ENCODE measurements at places on chromosomes 5 and 9.
A peak's percentile ranks its signal among the peaks of the same experiment; 100 is the strongest.

- no peak for DNase-seq
These were observed 22.0 kb upstream of the SPINK1 start for GRCh38 chr5:147853372-147853987.

DNA sequence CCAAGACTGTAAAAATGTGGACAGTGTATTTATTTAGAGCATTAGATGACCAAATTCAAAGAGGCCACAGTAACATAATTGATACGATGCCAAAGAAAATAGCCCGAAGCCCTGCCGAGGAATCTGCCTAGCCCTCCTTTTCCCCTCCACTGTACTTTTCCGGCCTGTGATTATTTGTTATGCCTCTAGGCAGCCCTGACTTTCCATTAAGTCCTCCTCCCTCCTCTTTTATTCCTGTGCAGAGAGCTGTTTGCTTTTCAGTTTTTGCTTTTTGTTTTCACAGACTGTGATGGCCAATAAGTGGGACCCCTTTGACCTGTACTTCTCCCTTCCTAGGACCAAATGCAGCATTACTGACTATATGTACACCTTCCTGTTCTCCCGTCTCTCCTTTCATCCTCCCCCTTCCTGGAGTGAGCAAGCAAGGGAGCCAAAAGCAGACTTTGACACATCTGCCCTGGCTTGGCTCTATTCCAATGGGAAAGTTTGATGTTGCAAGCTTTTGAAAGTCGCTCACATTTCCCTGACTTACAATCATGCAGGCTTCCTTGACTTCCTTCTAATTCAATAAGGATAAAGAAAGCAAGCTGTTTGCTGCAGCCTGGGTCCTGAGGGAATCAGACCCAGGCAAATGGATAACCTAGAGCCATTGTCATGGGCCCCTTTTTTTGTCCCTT is 76.1 kb downstream of the NREP start:
- DNase-seq: no peak

DNA sequence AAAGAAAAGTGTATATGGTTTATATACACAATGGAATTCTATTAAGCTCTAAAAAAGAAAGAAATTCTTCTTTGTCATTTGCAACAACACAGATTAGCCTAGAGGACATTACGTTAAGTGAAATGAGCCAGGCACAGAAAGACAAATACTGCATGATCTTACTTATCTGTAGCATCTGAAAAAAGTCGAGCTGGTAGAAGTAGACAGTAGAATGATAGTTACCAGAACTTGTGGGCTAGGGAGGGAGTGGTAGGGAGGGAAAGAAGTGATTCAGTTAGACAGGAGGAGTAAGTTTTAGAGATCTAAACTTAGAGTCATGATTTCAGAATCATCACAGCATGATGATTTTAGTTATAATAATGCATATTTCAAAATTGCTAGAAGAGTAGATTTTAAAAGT is 184.6 kb downstream of the TLE4 start:
- DNase-seq: no peak

DNA sequence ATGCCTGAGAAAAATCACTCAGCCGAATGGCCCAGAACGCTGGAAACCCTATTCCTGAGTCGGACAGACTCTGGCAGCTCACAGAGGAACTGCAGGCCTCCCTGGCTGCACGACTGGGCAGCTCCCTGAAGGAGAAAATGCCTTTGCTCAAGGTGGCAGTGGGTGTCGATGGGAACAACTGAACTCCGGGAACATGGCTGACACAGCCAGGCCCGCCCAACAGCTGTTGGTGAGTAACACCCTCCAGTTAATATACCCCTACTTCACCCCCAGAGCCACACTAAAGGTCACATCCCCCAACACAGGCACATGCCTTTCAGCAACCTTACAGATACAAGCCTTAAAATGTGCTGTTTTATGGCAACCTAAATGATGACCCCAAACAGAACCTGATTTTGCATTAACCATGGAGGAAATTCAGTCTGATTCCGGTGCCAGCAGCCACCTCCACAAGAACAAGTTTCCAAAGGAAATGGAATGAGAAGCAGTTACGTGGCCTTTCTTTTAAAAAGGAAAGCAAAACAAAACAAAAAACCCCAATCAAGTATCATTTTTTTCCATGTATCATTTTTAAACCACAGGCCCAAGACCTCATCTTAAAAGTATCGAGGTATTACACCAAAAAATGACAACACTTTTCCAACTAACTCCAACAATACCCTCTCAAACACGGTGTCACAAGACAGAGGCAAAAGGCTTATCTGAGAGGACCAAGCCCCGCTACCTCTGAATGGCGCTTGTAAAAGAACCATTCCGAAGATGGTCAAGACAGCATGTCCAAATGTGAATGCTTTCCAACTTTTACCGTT is 3.1 kb downstream of the KLF9 start:
- DNase-seq: peak; percentile 15

GRCh38 chr5:87640902-87641301 is 228.2 kb upstream of the CCNH start:
- DNase-seq: no peak

- DNase-seq: peak; percentile 38
These were observed 9.1 kb upstream of the DNAJC25 start for GRCh38 chr9:111621895-111622480.

- DNase-seq: no peak
These were observed 100.0 kb upstream of the IFNK start for GRCh38 chr9:27423915-27424710.

DNA sequence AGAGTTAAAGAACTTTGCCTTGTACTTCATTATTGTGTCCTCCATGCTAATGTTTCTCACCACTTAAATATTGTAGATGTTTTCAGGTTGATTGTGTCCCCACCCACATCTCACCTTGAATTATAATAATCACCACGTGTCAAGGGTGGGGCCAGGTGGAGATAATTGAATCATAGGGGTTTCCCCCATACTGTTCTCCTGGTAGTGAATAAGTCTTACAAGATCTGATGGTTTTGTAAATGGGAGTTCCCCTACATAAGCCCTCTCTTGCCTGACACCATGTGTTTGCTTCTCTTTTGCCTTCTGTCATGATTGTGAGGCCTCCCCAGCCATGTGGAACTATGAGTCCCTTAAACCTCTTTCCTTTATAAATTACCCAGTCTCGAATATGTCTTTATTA is 248.3 kb downstream of the FBXL7 start:
- no peak for DNase-seq

DNA sequence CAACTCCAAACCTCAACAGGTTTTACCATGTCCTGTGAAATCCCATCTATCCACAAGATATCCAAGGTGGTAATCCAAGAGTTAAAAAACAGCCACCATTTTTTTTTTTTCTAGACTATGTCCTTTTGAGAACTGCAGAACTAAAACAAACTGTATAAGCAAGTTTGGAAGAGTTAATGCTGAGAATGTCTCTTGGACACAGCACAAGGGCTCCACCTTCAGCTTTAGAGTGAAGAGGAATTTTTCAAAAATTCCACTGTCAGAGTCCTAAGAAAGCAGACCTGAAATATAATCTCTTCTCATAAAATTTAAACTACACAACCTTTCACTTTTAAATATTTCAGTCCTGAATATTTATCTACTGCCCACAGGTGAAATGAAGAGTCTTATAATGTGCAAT is 167.8 kb upstream of the CCNG1 start:
- peak; percentile 9 for DNase-seq

- DNase-seq: no peak
These were observed 12.8 kb upstream of the CAMK4 start for GRCh38 chr5:111211341-111211740.

DNA sequence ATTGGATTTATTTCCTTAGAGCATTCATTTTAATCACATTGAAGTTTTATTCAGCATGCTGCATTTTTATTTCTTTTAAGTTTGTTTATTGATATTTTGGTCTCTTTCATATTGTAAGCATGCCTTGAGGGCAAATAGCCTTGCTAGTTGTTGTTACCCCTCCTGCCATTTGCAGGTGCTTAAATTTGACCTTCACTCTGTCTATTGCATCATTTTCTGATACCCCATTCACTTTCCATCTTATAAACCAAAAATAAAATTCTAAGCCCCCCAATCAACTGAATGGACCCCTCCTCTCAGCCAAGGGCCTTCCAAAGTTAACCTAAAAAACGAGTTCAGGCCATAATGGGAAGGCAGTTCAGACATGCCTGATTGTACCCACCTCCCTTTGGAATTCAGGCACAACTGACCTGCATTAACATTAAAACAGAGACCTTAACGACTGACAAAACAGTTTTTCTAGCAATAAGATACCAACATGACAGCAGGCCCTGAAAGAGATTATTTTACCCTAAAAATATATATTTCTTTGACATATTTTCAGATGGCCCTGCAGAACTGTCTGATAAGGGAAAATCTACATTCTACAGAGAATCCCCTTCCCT is 32.1 kb downstream of the TARS1 start:
- DNase-seq: no peak

DNA sequence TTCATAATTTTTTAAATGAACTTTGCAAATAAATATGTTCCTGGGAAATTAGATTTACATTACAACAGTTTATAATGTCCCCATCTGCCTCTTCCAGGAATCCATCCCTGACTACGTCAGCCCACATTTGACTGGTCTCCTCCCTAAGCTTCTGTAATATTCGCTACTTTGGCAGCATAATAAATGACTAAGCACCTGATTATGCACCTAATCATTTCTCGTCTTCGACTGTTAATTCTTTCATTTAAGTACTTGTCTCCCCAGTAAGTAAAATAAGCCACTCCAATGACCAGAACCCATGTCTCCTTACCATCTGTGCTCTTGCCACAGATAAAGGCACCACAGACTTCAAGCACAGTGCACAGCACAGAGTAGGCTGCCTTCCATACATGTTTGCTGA is 122.7 kb downstream of the DENND1A start:
- DNase-seq: no peak

DNA sequence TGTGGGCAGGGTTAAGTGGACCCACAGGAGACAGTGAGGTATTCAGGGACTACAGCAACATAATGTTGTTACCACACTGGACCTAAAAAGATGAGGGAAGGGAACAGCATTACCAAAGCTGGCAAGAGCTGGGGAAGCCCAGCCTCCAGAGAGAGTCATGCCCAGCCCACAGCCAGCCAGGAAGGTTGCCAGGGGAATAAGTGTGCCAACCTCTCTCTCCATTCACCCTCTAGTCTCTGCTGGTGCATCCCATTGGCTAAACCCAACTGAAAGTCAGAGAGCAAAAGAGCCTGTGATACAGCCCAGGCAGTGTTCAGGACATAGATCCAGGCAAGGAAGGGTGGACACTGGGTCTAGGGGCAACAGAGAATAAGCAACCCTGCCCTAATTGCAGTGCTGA is 35.8 kb upstream of the AFAP1L1 start:
- DNase-seq: no peak

GRCh38 chr5:113020461-113021273 is 44.1 kb downstream of the DCP2 start:
- DNase-seq: no peak

GRCh38 chr5:169411786-169412430 is 111.0 kb upstream of the SLIT3 start:
- DNase-seq: no peak

- DNase-seq: no peak
These were observed 57.8 kb upstream of the GOLPH3 start for GRCh38 chr5:32231929-32232328.

GRCh38 chr9:99451112-99451606 is 229.1 kb downstream of the SEC61B start:
- DNase-seq: no peak

GRCh38 chr9:15357050-15357653 is 50.1 kb upstream of the TTC39B start:
- DNase-seq: peak; percentile 64

- no peak for DNase-seq
These were observed 92.4 kb upstream of the NR3C1 start for GRCh38 chr5:143495821-143496275.

DNA sequence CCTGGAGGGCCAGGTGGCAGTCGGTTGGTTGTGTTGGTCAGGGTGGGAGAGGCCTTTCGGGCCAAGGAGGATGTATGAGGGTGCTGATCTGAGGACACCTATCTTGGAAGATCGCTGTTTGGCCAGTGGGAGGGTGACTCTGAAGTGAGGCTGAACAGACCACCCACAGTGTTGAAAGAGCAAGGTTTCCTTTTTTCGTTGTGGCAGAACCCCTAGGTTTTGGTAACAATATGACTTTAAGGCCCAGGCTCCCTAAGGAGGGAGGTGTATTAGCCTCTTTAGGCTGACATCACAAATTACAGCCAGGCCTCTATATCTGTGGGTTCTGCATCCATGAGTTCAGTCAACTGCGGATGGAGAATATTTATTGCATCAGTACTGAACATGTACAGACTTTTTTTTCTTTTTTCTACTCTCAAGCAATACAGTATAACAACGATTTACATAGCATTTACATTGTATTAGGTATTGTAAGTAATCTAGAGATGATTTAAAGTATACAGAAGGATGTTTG is 86.1 kb downstream of the ARHGAP26 start:
- no peak for DNase-seq

GRCh38 chr5:38739011-38739704 is 106.7 kb upstream of the OSMR start:
- no peak for DNase-seq

DNA sequence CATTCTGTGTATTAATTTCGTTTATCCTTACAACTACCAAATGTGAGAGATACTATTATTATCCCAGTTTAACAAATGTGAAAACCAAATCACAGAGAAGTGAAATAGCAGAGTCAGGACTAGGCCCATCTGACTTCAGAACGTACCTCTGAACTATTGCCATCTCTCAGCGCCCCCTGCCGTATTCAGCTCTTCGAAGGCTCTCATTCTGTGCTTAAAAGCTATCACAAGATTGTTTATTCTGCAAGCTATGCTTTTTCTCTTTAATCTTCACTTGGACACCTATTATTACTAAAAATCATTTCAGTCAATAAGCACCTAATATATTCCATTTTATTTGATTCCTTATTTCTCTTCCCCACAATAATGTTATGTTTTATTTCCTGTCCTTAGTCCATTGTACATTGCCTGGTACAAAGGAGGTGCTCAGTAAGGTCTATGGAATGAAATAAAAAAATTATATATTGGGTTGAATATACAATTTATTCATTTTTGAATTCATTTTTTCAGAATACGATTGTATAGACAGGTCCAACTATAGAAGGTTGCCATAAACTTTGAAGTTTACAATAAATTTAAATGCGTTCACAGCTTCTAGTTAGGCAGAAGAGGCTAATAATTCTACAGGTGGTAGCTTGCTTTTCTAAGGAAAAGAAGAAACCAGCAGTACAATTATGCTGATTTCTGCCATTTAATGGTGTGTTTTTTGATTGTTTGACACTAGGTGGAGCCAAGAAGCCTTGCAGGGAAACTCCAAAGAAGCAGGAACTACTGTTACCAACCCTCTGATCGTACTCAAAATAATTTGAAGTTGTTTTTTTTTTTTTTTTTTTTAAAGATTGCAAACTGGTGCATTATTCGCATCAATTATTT is 202.2 kb upstream of the DMRTA1 start:
- DNase-seq: peak; percentile 83

GRCh38 chr5:10367579-10367978 is 14.1 kb downstream of the MARCHF6 start:
- DNase-seq: no peak

- no peak for DNase-seq
These were observed 1.7 kb upstream of the GNG10 start for GRCh38 chr9:111659691-111660090.

GRCh38 chr9:133935328-133936005 is 56.7 kb downstream of the VAV2 start:
- no peak for DNase-seq

Measured in NAMALWA (cell line).